GM12864 (cell line): ENCODE measurements at places on chromosomes 2 and 18.

DNA sequence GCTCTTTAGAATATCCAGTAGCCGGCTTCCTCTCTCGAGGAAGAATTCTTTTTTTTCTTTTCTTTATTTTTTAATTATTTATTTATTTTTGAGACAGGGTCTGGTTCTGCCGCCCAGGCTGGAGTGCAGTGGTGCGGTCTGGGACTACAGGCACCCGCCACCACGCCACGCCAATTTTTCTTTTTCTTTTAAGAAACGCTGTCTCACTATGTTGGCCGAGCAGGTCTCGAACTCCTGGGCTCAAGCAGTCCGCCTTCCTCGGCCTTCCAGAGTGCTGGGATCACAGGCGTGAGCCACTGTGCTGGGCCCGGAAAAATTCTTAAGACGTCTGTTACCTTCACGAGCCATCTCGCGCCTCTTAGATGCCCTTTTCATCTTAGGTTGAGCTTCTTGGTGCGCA lies 931 bp upstream of the TMEM131 start:
- no peak for DNase-seq

DNA sequence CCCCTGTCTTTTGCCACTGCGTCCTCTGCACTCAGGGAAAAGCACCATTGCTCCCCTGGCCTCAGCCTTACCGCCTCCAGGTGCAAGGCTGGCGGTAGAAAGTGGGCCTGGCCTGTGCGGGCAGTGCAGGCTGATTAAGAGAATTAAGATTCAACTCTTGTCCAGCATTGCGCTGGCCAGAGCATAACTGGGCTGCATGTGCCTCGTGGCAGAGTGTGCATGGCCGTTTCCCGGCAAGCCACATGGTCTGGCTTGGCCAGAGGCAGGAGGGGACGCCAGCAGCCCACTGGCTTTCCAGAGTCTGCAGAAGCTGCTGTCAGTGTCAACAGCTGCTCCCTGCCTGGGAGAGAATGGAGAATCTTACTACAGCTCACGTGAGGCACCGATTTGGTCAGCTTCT lies 12.3 kb downstream of the NTSR2 start:
- no peak for DNase-seq

- DNase-seq = no peak
Observed at GRCh38 chr2:54370405-54371104, 85.6 kb upstream of the SPTBN1 start.

- no peak for DNase-seq
Observed at GRCh38 chr18:63820694-63821093, 45.5 kb downstream of the SERPINB7 start.

- DNase-seq = no peak
Observed at GRCh38 chr2:127080938-127081755, 25.8 kb downstream of the BIN1 start.

DNA sequence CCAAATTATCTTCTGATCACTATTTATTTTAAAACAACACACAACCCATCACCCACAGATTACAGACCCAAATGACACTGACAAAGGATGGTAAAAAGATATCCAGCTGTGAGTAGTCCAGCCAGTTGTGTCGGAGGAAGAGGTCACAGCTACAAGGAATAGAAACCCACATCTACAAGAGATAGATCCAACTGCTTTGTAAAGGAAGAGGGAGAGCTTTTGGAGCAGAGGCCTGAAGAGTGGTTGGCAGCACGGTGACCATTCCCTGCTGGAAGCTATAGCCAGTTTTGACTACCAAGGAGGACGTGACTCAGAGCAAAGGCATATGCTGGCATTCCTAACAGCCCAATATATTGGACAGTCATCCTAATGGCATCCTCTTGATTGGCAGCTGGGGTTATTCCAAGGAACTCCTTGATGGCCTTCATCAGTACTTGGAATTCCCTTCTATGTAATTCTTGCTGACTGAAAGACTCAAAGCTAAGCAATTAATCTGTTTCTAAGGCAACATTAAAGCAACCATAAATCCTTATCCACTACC lies 17.1 kb downstream of the SLC8A1 start:
- DNase-seq = no peak

GRCh38 chr18:10089881-10090280 lies 176.1 kb downstream of the VAPA start:
- no peak for DNase-seq

DNA sequence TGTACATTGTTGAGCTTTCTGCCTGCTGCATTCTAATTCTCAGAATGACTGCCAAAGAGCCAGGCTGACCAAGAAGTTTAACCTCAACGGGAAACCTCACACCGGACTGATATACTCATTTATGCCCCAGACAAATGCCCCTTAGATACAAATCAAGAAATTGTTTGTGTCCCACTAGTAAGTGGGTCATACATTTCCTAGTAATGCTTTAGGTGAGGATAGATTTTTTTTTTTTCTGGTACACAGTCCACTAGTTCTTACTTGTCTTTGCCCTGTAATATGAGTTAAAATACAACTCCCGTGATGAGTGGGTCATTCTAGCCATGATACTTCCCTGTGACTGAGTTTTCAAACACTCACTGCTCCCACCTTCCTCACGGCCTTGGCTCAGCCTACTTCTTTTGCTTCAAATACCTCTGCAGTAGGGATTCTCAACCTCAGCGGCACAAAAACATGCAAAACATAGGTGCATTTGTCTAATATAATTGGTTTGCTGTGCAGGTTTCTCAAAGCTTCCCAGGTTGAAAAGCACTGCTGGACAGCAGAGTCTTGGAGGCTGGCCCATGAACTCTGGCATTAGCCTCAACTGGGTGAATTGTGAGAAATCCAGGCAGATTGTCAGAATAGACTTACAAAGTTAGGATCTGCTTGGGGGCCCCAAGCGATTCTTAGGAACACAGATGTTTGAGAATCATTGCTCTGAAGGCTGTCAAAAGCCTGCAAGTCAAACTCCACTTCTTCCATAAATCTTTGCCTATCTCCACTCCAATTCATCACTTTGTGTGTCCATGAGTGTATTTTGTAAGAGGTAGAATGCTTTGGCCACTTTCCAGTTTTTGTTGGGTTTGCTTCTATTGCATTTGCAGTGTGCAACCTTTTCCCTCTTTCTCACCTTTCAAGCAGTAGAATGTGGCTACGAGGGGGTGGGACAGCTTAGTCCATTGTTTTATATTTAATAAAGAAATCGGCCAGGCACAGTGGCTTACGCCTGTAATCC lies 35.5 kb downstream of the TGIF1 start:
- no peak for DNase-seq

GRCh38 chr2:222861411-222862105 lies 722 bp downstream of the ACSL3 start:
- no peak for DNase-seq

DNA sequence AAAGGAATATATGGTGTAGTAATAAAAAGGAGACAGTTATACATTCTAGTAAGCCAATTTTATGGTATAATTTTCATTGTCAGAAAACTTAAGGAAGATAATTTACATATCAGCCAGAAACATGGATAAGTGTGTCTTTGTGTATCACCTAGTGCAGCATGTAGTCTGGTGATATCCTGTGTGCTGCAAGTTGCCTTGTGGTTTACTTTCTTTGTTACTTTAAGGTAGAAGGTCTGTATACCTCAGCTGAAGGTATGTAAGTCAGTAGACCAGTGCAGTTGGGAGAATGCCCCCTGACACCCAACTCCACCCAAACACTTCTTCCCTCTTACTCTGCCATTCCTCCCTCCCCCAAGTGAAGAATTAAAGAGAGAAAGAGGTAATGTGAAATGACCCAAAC lies 11.0 kb downstream of the GORASP2 start:
- no peak for DNase-seq
